ENCODE measurements at places on chromosomes 5 and 9.

DNA sequence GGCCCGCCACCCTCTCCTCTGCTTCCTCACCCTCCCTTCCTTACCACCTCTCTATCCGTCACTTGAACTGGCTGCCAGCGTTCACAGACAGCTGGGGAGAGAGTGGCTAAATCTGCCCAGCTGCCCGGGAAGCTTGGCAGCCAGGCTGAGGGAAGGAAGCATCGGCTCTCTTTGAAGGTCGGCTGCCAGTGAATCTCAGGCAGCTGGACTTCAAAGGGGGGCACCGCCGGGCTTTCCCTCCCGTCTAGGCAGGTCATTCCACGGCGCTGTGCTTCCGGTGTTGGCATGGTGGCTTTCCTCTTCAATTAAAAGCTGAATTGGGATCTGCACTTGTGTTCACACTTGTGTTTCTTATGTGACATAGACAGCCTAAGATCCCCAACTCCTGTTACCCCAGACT, 174.0 kb downstream of the GDNF start:
- DNase-seq: no peak

- no peak for DNase-seq
Measured at GRCh38 chr5:43855452-43855851, 252.5 kb downstream of the NNT start.

- no peak for DNase-seq
Measured at GRCh38 chr5:173247041-173247440, 12.0 kb upstream of the NKX2-5 start.

DNA sequence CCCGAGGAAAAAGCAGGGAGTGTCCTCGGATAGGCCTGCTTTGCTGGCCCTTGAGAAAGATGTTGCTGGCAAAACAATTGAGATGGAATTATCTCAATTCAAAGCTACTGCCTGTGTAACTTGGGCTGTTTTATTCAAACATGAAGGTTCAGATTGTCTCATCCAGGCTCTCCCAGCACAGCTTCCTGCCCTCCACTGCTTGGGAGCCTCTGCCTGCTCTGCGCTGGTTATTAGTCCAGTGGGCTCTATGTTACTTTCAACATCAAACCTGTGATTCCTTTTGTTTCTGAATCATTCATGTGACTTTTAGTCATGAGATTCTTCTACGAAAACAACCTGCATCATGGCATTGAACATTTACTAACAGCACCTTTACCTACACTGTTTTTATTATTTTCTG, 123.2 kb downstream of the SNCAIP start:
- DNase-seq: no peak

DNA sequence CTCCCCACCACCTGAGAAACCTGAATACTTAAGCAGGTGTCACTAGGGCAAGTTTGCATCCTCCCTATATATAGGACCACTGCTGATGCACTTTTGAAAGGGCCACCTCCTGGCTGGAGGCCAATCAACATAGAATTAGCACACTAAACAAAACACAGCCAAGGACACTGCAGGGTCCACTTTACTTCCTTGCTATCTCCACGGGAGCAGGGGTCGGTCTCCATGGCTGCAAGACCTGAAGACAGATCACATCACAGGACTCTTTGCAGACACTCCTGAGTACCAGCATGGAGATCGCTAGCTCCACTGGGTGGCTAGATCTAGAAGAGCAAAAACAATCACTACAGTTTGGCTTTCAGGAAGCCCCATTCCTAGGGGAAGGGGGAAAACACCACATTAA, 72.3 kb downstream of the C9orf153 start:
- peak; percentile 65 for DNase-seq

DNA sequence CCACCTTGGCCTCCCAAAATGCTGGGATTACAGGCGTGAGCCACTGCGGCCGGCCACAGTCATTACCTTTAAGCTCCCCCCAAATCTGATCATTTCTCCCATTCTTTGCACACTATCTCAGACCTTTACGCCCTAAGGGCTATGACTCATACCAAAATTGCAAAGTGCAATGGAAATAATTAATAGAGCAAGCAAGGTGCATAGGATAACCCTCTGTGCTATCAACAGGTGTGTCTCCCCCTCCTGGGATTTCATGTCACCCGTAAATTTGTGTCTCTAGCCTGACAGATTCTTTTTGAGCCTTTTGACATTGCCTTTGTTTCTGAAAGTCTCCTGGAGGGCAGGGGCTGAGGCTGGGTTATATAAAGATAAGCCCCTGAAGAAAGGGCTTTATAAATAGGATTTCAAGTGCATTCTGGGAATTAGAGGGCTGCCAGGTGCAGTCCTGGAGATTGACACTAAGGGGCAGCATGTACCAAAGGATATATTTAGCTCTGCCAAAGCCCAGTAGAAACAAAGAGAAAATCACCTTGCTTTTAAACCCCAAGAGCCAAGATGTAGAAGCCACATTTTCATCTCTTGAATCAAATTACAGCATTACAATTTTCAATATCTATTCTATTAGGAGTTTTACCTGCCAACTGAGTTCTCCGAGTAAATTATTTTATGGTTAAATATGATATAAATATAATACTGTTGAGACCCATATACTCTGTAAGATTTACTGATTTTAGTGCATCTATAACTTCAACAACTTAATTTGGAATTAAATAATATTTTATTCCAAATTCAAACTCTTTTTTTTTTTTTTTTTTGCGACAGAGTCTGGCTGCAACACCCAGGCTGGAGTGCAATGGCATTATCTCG, 18.2 kb downstream of the S100Z start:
- peak; percentile 79 for DNase-seq

DNA sequence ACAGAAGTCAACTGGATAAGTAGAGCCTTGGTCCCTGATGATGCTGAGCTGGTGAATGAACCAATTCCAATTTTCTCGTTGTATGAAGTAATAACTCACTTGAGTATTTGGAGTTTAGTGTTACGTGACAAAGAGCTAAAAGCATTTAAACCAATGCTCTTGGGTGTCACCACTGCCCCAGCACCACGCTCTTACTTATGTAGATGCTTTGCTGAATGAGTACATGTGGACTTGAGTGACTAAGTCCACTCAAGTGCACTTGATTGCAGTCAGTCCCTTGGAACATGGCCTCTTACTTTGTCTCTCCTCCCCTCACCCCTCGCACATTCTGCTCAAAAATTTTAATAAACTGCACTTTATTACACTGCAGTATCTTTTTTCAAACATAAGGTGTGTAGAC, 184.0 kb downstream of the MAN2A1 start:
- DNase-seq: no peak

DNA sequence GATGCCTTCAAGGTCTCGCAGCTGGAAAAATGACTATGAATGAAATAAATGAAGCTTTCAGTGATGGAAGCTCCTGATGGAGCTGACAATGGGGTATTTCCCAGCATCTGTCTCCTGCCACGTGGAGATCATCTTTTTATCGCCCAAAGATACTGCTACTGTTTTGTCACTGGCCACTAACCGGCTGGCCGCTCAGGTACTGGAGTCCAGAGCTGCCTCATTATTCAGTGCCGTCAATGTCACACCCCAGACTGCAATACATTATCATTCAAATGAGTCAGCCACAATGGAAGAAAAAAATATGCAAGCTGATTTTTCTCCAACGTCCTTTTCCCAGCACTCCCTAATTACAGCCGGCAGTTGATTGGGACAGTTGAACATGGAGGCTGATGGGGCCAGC, 280.4 kb downstream of the ZSWIM6 start:
- no peak for DNase-seq

DNA sequence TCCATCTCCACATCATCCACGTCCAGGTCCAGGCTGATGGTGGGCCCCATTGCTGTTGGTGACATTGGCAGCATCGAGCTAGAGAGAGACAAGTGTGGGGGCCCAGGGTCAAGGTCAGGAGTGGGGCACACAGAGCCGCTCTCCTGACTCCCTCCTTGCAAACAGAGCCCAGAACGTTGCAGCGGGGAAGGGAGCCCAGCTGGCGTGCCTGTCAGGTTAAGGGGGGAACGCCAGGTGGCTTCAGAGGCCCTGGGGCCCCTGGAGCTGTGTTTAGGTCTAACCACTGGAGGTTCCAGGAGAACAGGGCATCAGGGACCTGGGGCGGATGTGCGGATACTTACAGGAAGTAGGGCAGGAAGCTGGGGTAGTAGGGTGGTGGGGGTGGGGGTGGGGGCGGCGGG, 7.5 kb downstream of the RNF44 start:
- DNase-seq: no peak

DNA sequence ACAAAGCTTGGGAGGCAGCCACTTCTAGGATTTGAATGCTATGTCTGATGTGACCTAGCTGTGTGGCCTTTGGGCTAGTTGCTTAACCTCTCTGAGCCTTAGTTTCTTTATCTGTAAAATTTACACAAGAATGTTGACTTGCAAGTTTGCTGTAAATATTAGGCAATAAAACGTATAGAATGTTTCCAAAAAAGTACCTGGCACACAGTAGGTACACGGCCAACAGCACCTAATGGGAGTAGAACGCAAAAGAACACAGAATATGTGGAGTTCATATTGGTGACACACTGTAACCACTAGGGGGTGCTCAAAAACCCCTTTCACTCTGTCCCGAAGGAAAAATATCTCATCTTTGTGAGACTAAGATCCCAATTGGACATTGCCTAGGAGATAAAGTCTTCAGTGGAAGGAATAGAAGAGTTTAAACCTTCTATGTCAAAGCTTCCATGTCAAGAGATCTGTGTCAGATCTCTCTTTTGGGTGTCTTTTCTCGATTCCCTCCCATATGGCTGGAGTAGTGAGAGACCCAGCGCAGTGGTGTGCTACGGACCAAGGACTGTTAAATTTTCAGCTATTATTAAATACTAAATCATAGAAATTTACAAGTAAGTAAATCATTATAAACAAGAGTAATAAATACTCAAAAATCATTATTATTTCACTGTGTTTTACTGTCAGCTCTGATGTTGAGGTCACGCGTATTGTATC, 145.4 kb upstream of the RAD23B start:
- DNase-seq: no peak

DNA sequence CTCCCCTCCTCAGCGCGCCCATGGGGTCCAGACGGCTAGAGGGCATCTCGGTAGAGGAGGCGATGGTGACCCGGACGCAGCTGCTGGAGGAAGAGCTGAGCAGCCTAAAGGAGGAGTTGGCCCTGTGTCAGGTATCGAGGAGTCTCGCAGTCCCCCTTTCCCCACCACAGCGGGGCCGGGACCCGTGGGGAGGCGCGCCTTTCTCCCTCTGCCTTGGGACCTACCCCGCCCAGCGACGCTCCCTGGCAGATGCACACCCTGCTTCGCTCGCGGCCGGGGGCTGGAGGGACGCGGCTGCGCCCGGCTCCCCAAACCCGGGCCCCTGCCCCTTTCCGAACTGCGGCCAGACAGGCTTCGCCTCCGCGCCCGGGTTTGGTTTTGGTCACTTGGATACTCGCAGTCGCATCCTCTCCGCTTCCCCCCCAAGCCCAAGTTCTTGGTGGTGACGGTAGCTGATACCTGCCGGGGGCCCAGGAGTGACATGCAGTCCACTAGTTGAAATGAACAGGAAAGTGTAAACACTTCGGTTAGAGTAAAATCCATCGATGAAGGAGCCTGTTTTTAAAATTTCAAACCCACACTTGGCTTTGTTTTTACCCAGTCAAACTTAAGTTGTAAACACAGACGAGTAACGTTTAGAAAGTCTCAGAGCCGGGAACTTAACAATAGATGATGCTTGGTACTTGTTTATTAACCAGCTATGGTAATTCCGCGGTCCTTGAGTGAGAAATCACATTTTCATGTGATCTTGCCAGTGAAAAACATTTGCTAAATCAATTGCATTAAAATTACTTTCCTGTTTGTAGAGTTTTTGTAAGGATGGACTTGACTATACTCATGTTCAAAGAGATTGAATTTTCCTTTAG, 688 bp downstream of the CNTLN start:
- DNase-seq: peak; percentile 67

- DNase-seq: no peak
Measured at GRCh38 chr9:134818591-134818990, 62.0 kb upstream of the FCN2 start.

- no peak for DNase-seq
Measured at GRCh38 chr5:131523500-131524185, 111.4 kb downstream of the RAPGEF6 start.

DNA sequence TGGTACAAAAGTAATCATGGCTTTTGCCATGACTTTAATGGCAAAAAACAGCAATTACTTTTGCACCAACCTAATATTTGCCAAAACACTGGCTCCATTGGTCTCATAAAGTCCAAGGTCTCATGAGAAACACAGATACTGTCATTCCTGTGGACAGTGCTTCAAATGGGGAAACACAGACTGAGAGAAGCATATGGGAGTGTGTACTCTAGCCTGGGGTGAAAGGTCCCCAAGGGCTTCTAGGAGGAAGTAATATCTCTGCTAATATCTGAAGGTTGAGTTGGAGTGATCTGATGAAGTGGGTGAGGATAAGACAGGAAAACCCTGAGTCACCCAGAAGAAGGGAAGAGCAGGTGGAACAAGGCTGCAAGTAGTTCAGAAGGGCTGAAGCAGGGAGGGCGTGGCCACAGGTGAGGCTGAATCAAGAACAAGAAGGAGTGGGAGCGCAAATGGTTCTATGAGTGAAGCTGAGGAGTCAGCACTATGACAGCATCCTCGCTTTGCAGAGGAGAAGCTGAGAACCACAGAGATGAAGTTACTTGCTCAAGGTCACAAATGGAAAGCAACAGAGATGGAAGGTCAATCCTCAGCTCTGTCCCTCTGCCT, 164.1 kb downstream of the ASTN2 start:
- DNase-seq: no peak

DNA sequence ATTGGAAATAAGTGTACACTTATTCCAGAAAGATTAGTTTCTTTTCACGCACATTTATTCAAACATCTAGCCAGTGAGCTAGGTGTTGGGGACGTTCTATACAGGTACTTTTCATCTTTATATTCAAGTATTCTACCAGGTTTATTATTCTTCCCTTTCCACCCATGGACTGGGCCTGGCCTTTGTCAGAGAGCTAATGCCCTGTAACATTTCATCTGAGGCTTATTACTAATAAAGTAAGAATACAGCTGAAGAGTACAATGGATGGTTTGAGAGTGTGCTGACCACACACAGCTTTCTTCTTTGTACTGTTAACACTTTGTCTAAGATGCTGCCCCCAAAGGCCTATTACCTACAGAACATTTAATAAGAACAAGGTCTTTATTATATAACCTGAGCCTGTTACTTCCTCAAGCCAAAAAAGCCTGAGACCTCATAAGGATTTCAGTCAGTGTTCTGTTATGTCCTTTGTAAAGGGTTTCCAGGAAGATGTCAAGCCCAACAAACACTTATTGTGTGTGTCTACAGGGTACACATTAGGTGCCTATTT, 93.5 kb downstream of the ZNF608 start:
- no peak for DNase-seq

- DNase-seq: no peak
Measured at GRCh38 chr5:171428809-171429542, 9.5 kb downstream of the FGF18 start.

- no peak for DNase-seq
Measured at GRCh38 chr5:117667105-117667504, 1092.5 kb upstream of the SEMA6A start.

Data from NCI-H748 treated with DMSO at 0.1 percent for 48 hours (cell line).